LHCN-M2 (cell line): ENCODE measurements at places on chromosomes 16 and 17. TPM values are rescaled to one million over a fixed set of nuclear protein-coding genes. Genes with fewer than 3 reads are reported as not detected.

- DNase-seq = no peak
These were observed 32.8 kb upstream of the ABCC3 start for GRCh38 chr17:50601823-50602375.

- no peak for DNase-seq
These were observed 1024.9 kb downstream of the KCNJ18 start for GRCh38 chr17:22717211-22717610.

DNA sequence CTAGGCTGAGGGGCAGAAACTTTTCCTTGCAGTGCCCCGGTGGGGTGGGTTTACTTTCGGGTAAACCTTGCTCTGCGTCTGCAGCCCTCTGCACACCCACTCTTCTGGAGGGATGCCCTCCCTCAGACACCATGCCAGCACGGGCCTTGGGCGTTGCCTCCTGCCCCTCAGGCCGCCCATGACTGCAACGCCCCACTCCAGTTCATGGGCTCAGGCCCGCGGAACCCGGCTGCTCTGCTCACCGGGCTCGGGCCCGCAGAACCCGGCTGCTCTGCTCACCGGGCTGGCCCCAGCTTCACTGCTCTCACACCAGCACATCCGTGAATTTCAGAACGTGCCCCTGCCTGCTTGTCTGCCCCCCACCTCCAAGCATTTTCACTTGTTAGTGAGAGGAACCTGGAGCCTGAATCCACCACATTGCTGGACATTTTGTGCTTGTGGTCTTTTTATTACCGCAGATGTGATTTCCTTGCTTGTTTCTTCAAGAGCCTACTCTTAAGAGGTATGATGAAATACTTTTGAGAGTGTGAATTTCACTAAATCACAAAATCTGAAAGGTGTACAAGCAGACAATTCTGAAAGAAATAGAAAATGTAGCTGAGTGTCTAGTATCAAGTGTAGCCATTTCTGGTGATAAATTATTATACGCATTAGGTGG is 130.9 kb downstream of the RPTOR start:
- DNase-seq = no peak

DNA sequence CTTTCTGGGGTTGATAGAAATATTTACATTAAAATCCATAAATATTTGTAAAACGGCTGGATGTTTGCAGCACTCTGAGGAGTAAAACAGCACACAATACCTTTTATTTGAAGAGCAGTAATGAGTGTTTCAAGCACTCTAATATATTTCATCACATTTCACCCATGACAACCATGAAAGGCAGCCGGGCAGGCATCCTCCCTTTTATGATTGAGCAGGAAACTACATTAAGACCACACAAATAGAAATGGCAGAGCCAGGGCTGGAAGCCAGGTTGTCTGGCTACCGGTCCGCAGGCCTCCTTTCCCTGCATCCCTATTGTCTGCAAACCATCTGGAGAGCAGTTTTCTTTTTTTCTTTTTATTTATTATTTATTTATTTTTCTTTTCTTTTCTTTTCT is 23.1 kb upstream of the GPRC5C start:
- DNase-seq = no peak

GRCh38 chr17:10172241-10172741 is 26.1 kb downstream of the GAS7 start:
- DNase-seq = no peak

GRCh38 chr16:84016477-84016876 is 26.1 kb downstream of the SLC38A8 start:
- no peak for DNase-seq

DNA sequence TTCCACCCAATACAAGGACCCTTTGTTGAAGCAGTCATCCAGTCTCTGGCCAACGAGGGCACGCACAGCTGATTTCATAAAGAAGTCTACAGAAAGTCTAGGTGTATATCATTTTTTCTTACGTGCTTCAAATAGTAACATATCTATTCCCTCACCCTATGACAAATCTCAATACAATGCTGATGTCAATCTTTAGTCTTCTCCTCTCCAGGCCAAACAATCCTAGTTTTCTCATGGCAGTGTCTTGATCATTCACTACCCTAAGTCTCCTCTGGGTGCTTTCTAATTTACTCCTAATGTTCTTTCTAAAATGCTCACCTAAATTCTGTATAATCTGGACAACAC is 92.6 kb downstream of the CACNG1 start:
- DNase-seq = no peak

- DNase-seq = no peak
These were observed 933.5 kb upstream of the SOX9 start for GRCh38 chr17:71187145-71187878.

DNA sequence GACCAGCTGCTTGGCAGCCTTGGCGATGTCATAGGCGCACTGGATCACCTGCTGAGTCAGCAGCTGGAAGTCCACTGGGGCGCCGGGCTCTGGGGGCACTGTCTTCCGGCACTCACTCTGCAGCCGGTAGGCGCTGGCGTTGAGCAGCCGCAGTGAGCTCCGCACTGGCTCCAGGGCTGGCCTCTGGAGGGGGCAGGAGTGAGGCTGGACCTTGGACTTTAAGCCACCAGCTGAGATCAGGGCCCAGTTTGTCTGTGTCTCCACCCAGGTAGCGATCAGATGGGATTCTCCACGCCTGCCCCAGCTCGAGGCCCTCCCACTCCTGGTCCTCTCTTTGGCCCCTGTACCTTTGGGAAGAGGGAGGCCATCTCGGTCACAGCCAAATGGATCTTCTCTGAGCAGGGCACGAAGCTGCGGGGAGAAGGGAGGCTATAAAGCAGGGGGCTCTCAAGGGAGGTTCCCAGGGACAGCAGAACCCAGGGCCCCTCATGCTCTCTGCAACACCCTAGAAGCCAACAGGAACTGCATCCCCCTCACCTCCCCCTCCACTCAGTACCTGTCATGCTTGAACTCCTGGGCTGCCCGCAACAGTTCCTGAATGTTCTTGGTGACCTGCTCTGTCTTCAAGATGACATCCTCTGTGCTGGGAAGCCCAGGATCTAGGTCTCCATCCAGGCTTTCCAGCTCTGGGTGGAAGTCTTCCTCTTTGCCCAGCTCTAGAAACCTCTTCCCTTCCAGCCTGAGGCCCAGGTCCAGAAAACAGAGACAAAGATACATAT is 6.4 kb downstream of the TP53I13 start:
- DNase-seq = no peak

GRCh38 chr16:86288716-86289294 is 221.5 kb upstream of the FOXF1 start:
- no peak for DNase-seq

DNA sequence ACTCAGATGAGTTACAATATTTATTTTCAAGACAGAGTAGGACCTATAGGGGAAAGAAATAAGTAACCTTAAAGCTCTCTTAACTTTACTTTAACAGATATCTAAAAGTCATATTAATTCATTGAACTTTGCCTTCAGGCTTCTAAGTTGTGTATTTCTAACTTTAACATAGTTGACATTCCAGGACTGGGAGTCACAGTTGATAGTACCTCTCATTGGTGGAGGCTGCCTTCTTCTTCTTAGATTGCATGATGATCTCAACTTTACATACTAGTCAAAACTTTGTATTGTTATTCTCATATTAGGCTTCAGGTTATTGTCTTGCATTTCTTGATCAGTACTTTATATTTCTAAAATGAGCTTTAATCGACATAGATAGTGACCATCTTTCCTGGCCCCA is 350.1 kb upstream of the KIF2B start:
- peak; percentile 12 for DNase-seq

GRCh38 chr16:31402687-31403086 is 9.6 kb downstream of the ITGAD start:
- peak; percentile 10 for DNase-seq

GRCh38 chr17:77738751-77739531 is 219.6 kb upstream of the TNRC6C start:
- DNase-seq = no peak

- no peak for DNase-seq
These were observed 21.5 kb downstream of the TNS4 start for GRCh38 chr17:40479754-40480480.

- DNase-seq = no peak
These were observed 115.5 kb upstream of the IRX5 start for GRCh38 chr16:54815177-54815576.

- no peak for DNase-seq
These were observed 27.1 kb downstream of the HOXB1 start for GRCh38 chr17:48503747-48504146.

DNA sequence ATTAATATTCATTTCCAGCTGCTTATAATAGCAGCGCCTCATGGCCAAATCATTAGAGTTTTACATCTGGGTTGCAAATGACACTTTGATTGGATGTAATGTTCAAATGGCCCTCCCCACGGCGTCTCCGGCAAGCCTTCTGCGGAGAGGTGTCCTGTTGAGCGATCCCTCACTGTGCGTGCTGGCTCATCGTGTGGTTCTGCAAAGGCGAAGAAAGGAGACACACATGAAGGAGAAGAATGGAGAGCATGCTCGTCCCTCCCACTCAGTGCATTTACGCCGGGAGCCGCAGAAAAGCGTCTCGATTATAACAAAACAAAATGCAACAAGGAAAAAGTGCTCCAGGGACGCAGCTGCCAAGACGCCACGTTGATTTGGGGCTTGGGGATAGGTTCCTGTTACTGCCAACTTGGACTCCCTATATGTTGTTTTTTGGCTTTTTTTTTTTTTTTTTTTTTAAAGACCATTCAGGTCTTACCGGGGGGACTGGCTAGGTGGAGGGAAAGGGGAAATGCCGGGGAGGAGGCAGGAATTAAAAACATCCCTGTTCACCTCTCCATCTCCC is 117.6 kb downstream of the C16orf78 start:
- no peak for DNase-seq

- peak; percentile 51 for DNase-seq
These were observed 4.5 kb downstream of the ARHGAP27 start for GRCh38 chr17:45428050-45428617.

GRCh38 chr16:50644729-50645128 is 36.4 kb downstream of the SNX20 start:
- DNase-seq = no peak

DNA sequence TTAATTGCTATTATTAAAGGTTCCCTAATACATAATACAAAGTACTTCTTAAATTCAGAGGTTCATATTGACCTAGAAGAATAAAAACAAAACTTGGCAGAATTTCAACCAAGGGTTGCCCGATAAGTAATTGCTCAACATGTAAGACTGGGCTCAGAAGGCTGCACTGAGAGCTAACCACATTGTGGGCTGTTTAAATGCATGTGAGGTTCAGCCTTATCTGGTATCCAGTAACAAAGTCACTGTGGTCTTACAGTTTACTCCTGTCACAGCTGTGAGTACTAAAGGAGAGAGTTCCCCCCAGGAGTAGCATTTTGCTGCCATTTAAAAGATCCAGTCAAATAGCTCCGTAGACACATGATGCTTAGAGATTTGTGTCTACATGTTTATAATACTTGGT is 1.6 kb upstream of the DHRS11 start:
- peak; percentile 64 for DNase-seq

- DNase-seq = no peak
These were observed 810 bp downstream of the NHLRC4 start for GRCh38 chr16:567373-568256.

DNA sequence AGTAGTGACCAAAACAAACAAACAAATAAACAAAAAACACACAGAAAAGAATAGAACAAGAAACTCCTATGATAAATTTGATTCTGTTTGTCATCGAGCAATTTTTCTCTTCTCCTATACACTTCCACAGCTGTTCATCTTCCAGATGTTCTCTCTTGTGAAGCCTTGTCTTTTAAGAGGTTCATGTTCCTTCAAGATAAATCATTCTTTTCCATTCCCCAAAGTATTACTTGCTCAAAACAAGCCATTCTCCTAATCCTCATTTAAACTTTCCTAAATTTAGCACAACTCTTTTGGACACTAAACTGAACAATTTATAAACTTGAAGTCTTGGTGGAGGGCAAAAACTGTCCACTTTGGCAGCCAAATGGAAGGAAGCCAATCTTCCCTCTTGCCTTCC is 103.3 kb downstream of the ABCA8 start:
- no peak for DNase-seq

GRCh38 chr16:4420505-4421105 is 4.2 kb upstream of the CORO7 start:
- no peak for DNase-seq

DNA sequence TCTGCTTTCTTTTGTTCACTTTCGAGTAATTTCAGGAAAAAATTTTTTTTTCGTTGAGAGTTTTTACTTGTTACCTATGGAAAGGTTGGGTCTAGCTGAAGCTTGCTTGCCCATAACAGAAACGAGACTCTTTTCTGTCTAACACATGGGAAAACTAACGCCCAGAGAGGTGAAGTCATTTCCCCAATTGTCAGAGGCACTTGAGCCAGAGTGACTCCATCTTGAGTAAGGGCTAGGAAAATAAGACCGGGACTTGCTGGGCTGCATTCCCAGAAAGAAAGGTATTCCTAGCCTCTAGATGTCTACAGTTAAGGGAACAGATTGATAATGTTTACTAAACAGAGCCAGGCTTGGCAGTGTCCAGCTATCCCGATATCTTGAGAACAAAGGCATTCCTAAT is 26.8 kb downstream of the PRKCB start:
- DNase-seq = no peak

GP2 gene
- not detected in 2 replicates for total RNA-seq

GJD3 gene
- total RNA-seq = not detected in 2 replicates

HEATR9 gene
- not detected in 2 replicates for total RNA-seq

NEUROD2 gene
- not detected in 2 replicates for total RNA-seq

CTRB1 gene
- total RNA-seq = not detected in 2 replicates

CUEDC1 gene
- 22.9 and 29.6 TPM in 2 replicates for total RNA-seq

FBXO39 gene
- total RNA-seq = not detected in 2 replicates

MAPT gene
- total RNA-seq = 0.06 TPM in 1 of 2 replicates, not detected in the other

IRF8 gene
- not detected in 2 replicates for total RNA-seq

HLF gene
- 0.26 and 0.29 TPM in 2 replicates for total RNA-seq

RRAD gene
- total RNA-seq = 1.1 and 1.7 TPM in 2 replicates

FOXN1 gene
- not detected in 2 replicates for total RNA-seq
